Amygdala (tissue), 56 donors: ENCODE measurements at places on chromosomes 2 and 18.

- DNase-seq: no peak
Observed at GRCh38 chr2:39871291-39871761, 92.3 kb upstream of the THUMPD2 start.

DNA sequence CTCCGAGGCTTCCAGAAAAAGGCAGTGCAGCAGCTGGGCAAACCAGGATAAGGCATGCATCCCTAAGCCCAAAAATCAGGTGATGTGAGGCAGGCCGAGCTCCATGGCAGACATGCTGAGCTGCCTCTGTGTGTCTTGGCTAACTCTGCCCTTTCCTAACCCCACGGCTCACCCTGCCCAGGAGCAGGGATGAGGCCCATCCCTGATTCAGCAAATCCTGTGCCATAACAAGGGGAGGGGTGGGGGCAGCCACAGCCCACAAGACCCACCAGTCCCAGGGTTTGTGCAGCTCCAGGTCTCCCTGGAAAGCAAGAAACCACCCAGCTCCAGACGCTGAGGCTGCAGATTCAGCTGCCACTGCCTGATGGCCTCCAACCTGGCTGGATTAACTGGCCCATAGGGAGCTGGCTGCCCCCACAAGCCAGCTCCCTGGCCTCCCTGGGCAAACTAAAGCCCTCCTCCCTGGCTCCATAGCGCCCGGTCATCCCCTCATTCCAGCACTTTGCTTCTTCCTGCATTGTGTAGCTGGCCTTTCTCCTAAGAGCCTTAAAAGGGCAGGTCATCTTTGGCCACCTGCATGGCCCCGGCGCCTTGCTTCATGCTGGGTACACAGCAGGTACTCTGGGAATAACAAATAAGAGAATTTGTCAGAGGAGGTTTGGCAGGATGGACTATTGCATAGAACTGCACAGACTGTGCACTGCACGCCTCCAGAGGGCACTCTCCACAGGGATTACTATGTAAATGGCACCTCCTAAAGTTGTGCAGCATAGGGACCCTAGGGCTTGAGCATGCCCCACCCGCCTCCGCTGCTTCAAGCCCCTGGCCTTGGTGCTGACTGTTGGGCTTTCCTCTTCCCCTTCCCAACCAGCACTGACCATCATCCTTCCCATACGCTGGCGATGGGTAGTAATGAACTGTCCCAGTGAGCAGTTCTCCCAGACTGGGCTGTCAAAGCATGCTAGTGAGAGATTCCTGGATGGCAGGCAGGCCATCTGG, 10.7 kb downstream of the STEAP3 start:
- DNase-seq: no peak

DNA sequence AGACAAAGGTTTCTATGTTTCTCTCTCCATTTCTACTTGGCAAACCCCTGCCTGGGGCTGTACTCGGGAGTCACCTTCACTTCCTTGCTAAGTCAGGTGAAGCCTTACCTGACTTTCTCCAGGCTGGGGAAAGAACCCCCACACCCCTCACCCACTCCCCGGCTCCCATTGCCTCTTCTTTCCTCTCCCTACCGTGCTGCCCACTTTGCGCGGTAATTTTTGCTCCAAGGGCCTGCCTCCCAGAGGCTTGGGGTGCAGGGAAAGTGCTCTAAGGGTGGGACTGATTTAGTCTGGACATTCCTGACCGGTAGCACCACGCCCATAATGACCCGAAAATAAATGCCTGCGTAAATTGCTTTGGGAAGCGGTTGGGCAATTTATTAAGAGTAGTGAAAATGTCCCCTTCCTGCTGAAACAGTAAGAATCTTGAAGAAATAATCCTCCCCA, 49.1 kb upstream of the ATP6V1B1 start:
- no peak for DNase-seq

DNA sequence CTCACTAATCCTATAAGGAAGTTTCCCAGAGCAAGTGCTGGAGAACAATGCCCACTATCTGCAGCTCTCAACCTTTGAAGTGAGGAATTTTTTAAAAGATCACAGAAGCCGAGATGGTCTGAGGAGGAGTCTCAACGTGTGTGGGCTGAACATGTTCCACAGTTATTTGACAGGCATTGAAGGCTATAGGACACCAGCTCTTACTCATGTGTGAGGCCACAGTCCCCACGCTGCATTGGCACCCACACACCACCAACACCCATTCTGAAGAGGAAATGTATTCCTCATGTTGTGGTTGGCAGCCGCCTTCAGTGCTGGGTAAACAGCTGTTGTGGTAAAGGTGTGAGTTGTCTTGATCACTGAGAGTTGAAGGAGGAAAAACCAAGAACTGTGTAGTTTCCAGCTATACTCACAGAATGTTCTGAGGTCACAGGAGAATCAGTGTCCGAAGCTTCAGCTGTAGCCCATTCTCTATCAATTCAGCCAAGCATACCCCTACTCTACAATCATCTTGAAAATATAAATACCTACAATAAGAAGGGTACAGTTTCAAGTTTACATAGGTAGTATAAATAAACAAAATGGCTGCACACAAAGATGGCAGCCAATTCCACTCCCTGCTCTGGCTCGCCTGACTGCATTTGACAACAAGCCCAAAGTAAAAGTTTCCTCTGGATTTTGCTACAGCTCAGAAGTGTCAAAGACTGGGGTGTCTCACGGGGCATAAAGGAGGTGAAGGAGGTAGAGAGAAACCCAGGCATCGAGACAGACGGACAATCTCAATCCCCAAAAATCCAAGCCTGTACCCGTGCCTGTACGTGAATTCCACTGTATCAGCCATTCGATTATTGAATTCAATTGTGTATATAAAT, 12.1 kb downstream of the CD226 start:
- DNase-seq: no peak

GRCh38 chr2:168703926-168704325, 98.5 kb upstream of the NOSTRIN start:
- DNase-seq: no peak

DNA sequence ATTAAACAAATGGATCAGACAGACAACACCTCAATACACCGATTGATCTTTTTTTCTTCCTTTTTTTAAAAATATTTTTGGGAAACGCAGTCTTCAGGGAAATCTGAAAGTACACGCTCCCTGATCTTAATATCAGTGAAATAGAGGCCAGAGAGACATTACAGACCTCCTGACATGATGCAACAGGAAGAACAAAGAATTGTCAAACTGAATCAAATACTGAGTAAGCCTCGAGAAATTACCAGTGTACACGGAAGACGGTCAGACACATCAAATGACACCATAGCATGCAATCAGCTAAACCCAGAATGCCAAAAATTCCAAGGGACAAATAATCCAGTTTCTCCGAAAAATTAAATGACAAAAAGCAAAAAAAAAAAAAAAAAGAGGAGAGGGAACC, 80.2 kb upstream of the NFU1 start:
- DNase-seq: no peak

GRCh38 chr2:25170888-25171287, 2.5 kb upstream of the POMC start:
- DNase-seq: no peak

DNA sequence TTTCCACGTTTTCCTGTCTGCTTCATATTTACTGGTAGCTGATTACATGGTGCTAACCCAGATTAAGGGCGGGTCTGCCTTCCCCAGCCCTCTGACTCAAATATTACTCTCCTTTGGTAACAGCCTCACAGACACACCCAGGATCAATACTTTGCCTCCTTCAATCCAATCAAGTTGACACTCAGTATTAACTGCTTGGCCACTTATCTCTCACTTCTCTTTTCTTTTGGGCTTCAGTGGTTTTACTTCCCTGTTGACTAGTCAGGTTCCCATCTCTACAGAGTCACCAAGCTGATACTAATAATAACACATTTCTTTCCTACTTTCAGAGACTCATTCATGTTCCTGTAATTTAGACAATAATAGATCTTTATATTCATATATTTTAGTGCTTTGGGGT, 302.2 kb upstream of the MAP2 start:
- DNase-seq: no peak

- no peak for DNase-seq
Observed at GRCh38 chr18:36650266-36650665, 178.5 kb downstream of the TPGS2 start.

DNA sequence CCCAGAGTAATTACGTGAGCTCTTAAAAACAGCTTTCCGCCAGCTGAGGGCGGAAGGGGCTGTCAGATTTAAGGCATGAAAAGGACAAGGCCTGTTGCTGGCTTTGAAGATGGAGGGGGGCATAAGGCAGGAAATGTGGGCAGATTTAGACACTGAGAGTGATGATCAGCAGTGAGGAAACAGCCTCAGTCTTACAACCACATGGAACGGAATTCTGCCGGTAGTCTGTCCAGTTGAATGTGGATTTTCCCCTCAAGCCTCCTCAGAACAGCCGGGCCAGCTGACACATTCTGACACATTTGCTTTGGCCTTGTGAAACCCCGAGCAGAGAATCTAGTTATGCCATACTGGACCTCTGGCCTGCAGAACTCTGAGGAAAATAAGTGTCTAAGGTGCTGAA, 16.6 kb downstream of the POLE4 start:
- no peak for DNase-seq

- DNase-seq: no peak
Observed at GRCh38 chr2:26557244-26557925, 79.5 kb upstream of the OTOF start.

DNA sequence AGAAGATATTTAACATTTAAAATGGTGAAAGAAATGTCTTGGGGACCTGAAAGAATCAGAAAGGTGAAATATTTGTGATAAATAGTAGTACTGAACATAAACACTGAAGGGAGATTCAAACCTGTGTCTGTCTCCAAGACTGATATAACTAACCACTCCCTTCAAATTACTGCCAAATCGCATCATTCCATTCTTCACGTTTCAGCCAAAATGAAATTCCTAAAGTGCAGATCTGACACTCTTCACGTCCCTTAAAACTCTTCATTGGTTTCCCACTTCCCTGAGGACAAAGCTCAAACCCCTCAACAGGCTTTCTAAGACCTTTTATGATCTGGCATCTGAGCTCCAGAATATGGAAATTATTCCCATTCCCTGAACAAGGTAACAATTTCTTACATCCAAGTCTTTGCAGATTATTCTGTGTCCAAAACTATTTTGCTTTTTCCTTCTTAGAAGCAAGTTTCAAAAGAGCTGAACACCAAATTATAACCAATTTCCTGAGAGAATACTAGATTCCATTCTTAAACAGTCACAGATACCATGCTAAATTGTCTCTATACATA, 18.9 kb downstream of the SLC8A1 start:
- DNase-seq: no peak

GRCh38 chr2:161703863-161704262, 79.6 kb downstream of the SLC4A10 start:
- no peak for DNase-seq

GRCh38 chr18:76233406-76233805, 261.6 kb downstream of the ZNF516 start:
- DNase-seq: no peak

- DNase-seq: no peak
Observed at GRCh38 chr2:100972452-100972851, 29.6 kb upstream of the RPL31 start.

GRCh38 chr2:145631561-145631960, 1111.6 kb upstream of the ZEB2 start:
- no peak for DNase-seq

GRCh38 chr2:62856228-62857040, 150.9 kb downstream of the EHBP1 start:
- DNase-seq: no peak

DNA sequence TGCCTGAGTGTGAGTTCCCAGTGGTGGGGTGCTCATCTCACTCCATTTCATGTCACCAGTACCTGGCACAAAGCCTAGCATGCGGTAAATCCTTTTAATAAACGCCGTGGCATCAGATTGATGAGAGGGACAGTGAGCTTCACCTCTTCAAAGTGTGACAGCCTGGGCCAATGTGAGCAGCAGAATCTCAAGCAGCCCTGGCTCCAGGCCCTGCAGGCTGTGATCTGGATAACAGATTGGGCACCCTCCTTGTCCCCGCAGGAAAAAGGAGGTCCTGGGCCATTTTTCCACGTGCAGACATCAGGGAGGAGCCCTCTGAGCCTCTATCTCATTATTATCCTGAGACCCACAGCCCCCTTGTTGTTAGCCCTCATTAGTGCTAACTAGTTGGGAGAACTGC, 34.8 kb downstream of the TET3 start:
- no peak for DNase-seq

DNA sequence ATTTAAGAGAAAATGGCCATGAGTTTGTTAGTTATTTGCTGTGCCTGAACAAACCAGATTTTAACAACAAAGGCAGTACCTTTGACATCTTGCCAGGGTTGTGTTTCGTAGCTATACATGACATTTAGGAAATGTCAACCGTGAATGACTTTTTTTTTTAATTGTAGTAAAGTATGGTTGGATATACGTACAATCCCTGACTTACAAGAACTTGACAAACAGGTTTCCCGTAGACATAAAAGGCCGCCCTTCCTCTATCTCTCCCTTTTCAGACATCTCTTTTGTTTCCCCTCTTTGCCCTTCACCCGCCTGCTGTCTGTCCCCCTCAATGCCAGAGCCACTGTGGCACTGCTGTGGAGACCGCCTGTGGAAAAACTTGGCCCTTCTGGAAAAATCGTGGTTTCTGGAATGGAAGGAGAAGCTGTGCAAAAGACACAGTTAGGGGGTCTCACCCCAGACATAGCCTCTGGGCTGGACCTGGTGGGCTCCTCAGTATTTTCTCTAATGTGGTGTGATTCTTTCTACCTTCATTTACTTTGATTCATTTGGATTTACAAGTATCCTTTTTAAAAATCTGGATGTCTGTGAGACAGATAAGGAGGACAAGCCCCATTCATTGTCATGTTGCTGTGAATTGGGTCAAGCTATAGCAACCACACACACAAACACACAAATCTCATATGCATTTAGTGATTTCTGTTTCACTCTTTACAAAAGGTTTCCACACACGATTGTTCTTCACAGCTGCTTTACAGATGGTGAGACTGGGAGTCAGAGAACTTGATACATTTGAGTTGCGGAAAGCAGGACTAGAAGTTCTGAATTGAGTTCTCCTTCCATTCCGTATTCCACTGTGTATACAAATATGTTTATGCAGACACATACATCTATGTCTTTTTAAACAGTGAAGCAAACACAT, 48.6 kb downstream of the SPATS2L start:
- no peak for DNase-seq

GRCh38 chr2:98795891-98796676, 65.2 kb upstream of the MGAT4A start:
- no peak for DNase-seq

DNA sequence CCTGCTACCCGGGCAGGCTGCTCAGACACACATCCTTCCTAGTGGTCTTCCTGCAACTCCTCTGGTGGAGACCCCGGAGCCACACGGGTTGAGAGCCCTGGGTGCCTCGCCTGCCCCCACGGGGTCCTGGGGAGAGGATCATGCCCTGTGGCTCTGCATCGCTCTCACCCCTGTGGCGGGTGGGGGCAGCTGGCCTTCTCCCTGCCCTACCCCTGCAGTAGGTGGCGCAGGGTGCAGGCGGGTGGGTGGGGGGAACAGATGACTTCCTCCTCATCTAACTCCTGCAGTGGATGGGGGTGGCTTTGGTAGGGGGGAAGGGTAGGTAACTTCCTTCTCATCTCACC, 38.5 kb downstream of the TSHZ1 start:
- DNase-seq: no peak

GRCh38 chr2:159553727-159554126, 62.6 kb downstream of the BAZ2B start:
- DNase-seq: no peak

GRCh38 chr18:58867281-58867961, 2.7 kb downstream of the ZNF532 start:
- DNase-seq: no peak
